ENCODE measurements at places on chromosomes 1 and 21. TPM values are rescaled to one million over a fixed set of nuclear protein-coding genes. Genes with fewer than 3 reads are reported as not detected.

- no peak for DNase-seq
Measured at GRCh38 chr1:76826072-76826845, 41.0 kb upstream of the ST6GALNAC5 start.

The KIF21B gene
- total RNA-seq = 7.6 TPM

- no peak for DNase-seq
Measured at GRCh38 chr21:34899760-34900159, 149.3 kb downstream of the RUNX1 start.

The KCNJ9 gene
- total RNA-seq = not detected

The DNASE2B gene
- not detected for total RNA-seq

GRCh38 chr1:228148196-228148861 is 1.4 kb upstream of the GJC2 start:
- peak; percentile 58 for DNase-seq

The C1QA gene
- total RNA-seq = not detected

- DNase-seq = no peak
Measured at GRCh38 chr1:2559509-2560298, 3.5 kb downstream of the TNFRSF14 start.

The PAPPA2 gene
- 0.87 TPM for total RNA-seq

DNA sequence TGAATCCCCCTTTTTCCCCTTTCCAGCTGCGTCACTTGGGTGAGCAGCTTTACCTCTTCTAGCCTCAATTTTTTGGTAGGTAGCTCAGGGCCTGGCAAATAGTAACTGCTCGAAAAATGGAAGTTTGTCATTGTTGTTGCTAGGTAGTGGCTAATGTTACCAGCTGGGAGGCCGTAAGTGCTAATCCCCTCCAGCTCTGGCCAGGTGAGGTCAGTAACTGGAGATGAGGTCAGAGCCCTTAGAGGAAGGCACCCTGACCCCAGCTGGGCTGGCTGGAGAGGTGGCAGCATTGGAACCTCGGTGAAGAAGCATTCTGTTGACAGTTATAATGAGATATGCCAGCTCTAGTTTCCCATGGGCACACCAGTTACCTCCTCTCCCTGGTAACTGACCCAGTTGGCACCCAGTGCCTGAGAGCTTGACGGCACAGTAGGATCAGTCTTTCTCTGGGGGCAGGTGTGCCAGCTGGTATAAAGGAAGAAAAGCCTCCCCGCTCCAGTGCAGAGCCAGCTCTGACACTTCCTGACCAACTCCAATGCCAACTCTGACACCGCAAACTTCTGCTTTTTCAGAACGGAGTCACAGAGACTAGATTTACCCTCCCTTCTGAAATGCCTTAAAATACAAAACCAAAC is 35.0 kb upstream of the SLC2A1 start:
- no peak for DNase-seq

GRCh38 chr1:22633697-22634463 is 2.5 kb upstream of the C1QA start:
- no peak for DNase-seq

DNA sequence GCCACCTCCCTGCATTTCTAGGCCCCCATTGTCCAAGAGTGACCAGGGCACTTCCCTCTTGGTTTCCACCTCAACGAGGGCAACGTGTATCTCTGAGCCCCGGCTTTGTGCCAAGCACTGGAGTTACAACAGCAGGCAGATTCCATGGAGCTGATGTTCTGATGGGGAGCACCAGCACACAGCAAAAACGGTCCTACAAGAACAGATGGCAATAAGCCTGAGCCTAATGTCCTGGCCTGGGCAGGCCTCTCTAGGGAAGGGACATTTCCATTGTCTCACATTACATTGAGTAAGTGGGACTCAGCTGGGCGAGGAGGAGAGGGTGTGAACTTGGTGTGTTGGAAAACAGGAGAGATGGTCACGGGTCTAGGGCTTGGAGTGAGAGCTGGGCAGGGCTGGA is 27.2 kb upstream of the NPPB start:
- no peak for DNase-seq

- DNase-seq = no peak
Measured at GRCh38 chr21:39315603-39316445, 2.4 kb upstream of the BRWD1 start.

The SPRR1A gene
- 36.3 TPM for total RNA-seq

GRCh38 chr1:42484382-42484781 is 21.3 kb downstream of the CCDC30 start:
- DNase-seq = no peak

The TMEM51 gene
- 12.5 TPM for total RNA-seq

The MAN1C1 gene
- 9.1 TPM for total RNA-seq

DNA sequence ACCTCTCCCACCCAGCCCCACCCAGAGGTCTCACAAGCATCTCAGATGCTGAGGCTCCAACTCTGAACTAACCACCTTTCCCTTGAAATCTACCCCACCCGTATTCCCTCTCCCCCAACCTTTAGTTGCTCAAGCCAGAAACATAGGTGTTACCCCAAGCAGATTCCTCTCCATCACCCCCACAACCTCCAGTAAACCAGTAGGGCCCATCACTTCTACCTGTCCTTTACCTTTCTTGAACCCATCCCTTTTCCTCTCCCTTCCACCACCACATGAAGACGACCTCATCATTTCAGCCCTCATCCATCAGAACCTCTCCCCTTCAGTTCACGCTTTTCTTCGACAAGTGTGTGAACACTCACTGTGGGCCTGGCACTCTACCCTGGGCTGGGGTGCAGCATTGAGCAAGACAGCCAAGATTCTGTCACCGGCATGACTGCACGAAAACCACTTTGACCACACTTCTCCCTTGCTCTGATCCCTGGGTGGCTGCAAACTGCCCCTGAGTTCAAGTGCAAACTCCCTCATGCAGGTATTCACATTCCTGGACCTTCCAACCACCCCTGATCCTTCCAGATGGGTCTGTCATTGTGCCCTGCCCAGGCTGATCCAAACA is 65.5 kb upstream of the LAPTM5 start:
- DNase-seq = no peak

- peak; percentile 93 for DNase-seq
Measured at GRCh38 chr1:24150234-24151174, 7.6 kb upstream of the IL22RA1 start.

The SLAMF6 gene
- total RNA-seq = not detected

GRCh38 chr21:44275041-44275440 is 10.6 kb upstream of the AIRE start:
- DNase-seq = no peak

The CYP2J2 gene
- 1.5 TPM for total RNA-seq

Measured in type B pancreatic cell (in vitro differentiated cells).